Bronchial epithelial cell (primary cell): ENCODE measurements at places on chromosomes 4 and X. TPM values are rescaled to one million over a fixed set of nuclear protein-coding genes. Genes with fewer than 3 reads are reported as not detected.

EDA gene
- total RNA-seq, result 0.26 and 0.77 TPM in 2 replicates

PRKX gene
- 44.7 and 49.0 TPM in 2 replicates for total RNA-seq

ZFX gene
- total RNA-seq, result 30.8 and 37.8 TPM in 2 replicates

HNRNPDL gene
- total RNA-seq, result 95.9 and 141 TPM in 2 replicates

BEX1 gene
- not detected in 2 replicates for total RNA-seq

AMER1 gene
- total RNA-seq, result 1.5 and 1.6 TPM in 2 replicates

ERCC6L gene
- under 0.01 and 0.13 TPM in 2 replicates for total RNA-seq

INTS6L gene
- total RNA-seq, result 3.2 TPM in 2 replicates

FAM114A1 gene
- total RNA-seq, result 40.2 and 44.2 TPM in 2 replicates

TXLNG gene
- total RNA-seq, result 7.6 and 11.6 TPM in 2 replicates

JADE3 gene
- total RNA-seq, result 5.5 and 6.1 TPM in 2 replicates

ITIH6 gene
- not detected in 2 replicates for total RNA-seq

TCP11X2 gene
- total RNA-seq, result not detected in 2 replicates

VCX3A gene
- not detected in 2 replicates for total RNA-seq

DCAF12L2 gene
- 0.26 TPM in 1 of 2 replicates, not detected in the other for total RNA-seq

CD40LG gene
- total RNA-seq, result not detected in 2 replicates

C4orf50 gene
- total RNA-seq, result not detected in 2 replicates

CRLF2 gene
- total RNA-seq, result not detected in 2 replicates

STARD8 gene
- total RNA-seq, result not detected in 2 replicates

KDR gene
- total RNA-seq, result under 0.01 TPM in 1 of 2 replicates, not detected in the other

FGF13 gene
- total RNA-seq, result 1.2 and 6.8 TPM in 2 replicates

DOK7 gene
- total RNA-seq, result 1.0 and 4.2 TPM in 2 replicates

ARX gene
- not detected in 2 replicates for total RNA-seq
